ENCODE measurements at places on chromosomes 5 and 9. TPM values are rescaled to one million over a fixed set of nuclear protein-coding genes. Genes with fewer than 3 reads are reported as not detected.
A peak's percentile ranks its signal among the peaks of the same experiment; 100 is the strongest.

DNA sequence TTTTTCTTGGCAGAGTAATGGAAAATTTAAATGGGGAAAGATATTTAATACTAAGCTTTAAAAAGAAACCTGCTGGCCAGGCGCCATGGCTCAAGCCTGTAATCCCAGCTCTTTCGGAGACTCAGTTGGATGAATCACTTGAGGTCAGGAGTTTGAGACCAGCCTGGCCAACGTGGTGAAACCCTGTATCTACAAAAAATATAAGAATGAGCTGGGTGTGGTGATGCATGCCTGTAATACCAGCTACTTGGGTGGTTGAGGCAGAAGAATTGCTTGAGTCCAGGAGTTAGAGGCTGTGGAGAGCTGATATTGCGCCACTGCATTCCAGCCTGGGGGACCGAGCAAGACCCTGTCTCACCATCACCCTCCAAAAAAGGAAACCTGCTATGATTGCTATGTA is 32.8 kb downstream of the TUT7 start:
- DNase-seq: no peak
- peaks cover 6% of the 10 kb centered on the region for H3K36me3 ChIP-seq
- no peak overlapping the region for H3K4me3 ChIP-seq
- no peaks in the 10 kb centered on the region for H3K27me3 ChIP-seq

GRCh38 chr9:88974641-88975040 is 16.6 kb upstream of the S1PR3 start:
- no peak overlapping the region for H3K27ac ChIP-seq
- no peak for DNase-seq
- no peak overlapping the region for H3K4me3 ChIP-seq
- no peaks in the 10 kb centered on the region for H3K36me3 ChIP-seq
- H3K4me1 ChIP-seq: peaks cover 9% of the 10 kb centered on the region

DNA sequence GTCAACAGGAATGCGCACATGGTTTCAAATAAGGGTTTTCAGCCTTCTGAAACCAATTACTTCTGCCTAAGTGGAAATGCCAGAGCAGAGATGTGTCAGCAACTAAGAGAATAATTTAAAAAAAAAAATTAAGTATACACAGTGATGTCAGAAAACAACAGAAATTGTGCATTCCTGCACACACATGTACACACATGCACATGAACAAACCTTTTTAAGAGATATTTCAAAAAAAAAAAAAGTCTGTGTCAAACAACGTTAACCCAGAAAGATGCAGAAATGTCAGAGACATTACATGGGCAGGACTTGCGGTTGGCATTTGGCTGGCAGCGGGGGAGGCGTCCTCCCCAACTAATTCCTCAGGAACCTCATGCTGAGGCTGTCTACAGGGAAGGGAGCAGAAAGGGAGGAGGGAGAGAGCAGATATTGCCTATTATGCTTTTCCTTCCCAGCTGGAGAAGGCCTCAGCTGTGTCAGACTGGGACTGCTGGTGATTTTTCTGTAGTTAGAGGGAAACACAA is 536.9 kb upstream of the WWC1 start:
- H3K36me3 ChIP-seq: no peaks in the 10 kb centered on the region
- no peaks in the 10 kb centered on the region for H3K27me3 ChIP-seq
- H3K27ac ChIP-seq: no peak overlapping the region
- no peak overlapping the region for H3K4me3 ChIP-seq

DNA sequence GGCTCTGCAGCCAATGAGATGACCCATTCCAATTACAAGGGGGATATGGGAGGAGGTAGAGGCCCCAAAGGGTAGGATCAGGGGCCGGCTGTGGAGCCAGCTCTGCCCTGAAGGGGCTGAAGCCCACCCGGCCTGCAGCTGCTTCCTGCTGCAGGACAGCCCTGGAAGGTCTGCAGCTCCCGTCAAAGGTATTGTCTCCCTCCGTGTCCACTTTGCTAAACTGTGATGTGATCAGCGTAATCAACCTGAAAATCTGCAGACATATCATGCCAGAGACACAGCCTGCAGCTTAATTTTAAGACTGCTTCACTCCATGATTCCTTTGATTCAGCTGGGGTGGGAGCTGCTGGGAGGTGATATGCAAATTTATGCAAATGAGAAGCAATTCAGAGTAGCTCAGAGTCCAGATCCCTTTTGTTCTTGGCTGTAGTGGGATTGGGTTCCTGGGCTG is 90.7 kb downstream of the GADD45G start:
- DNase-seq: no peak
- H3K27me3 ChIP-seq: no peaks in the 10 kb centered on the region
- no peaks in the 10 kb centered on the region for H3K36me3 ChIP-seq
- H3K4me1 ChIP-seq: peaks cover 26% of the 10 kb centered on the region

DNA sequence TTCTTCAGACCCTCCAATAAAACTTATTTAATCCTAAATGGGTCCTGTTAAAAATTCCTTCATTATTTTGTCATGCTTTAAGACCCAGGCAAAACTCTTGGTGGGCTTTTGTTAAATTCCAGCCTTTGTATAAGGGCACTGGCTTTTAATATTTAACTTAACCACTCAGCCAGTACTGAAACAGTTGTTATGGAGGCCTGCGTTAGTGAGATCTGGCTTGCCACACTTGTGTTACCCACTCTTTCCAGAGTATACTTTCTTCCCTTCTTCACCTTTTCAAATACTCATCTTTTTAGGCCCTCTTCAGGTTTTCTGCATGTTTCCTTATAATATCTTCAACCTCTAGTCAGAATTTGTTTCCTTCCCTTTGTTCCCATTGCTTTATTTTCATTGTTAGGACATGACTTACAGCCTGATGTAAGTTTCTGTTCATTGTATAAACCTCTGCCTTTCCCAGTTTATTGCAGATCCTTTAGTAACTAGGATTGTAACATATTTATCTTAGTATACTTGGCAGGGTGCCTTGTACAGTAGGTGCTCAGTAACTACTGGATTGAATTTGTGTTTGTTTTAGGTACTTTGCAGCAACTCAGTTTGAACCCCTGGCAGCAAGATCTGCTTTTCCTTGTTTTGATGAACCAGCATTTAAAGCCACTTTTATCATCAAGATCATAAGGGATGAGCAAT is 48.8 kb downstream of the LNPEP start:
- H3K4me3 ChIP-seq: no peak overlapping the region
- peaks cover 30% of the 10 kb centered on the region for H3K36me3 ChIP-seq
- peak overlapping the region; percentile 18 for H3K27ac ChIP-seq
- no peaks in the 10 kb centered on the region for H3K27me3 ChIP-seq

DNA sequence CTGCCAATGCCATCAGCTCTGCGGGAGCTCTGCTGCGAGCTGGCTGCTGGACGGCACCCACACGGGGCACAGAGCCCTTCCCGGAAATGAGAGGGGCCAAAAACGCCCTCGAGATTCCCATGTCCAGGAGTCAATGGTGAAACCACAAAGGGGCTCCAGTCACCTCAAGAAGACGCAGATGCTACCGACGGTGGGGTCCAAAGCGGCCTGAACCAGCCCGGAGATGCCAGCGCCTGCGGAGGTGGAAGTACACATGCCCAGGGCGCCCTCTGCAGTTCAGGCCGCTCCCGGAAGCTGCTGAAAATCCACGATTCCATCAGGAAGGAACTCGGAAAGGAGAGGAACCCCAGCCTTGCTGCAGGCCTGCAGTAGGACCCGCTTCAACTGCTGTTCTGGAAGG is 82.4 kb upstream of the SELENOP start:
- no peaks in the 10 kb centered on the region for H3K27me3 ChIP-seq
- no peaks in the 10 kb centered on the region for H3K36me3 ChIP-seq
- H3K27ac ChIP-seq: no peak overlapping the region
- DNase-seq: no peak
- no peaks in the 10 kb centered on the region for H3K4me1 ChIP-seq

DNA sequence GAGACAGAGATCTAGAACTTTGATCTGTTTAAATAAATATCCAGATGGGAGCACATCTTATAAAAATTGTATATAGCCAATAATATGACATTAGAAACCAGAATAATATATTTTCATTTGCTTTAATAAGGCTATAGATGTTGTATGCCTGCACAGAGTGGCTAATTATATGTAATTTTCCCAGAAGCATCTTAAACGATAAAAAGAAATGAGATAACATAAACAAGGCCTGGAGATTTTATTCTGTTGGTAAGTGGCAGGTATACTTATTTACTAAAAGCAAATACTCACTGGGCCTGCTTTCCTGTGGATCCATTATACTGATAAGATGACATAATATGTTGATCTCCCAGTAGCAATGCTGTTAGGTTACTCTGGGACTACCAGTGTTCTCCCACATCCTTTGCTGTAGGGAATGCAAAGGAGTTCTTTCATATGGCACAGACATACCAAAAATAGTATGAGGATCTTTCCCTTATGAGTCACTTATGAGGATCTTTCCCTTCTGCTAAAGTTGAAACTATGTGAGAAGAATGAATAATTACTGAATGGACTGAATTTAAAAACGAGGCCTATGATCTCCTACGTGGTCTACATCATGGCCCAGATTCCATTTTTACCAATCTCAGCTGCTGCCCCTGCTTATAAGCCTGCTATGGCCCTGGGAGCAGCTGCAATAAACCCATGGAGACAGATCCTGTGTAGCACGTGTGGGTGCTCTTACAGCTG is 112.1 kb downstream of the NUDT12 start:
- H3K27ac ChIP-seq: no peak overlapping the region
- DNase-seq: no peak
- no peaks in the 10 kb centered on the region for H3K4me1 ChIP-seq

DNA sequence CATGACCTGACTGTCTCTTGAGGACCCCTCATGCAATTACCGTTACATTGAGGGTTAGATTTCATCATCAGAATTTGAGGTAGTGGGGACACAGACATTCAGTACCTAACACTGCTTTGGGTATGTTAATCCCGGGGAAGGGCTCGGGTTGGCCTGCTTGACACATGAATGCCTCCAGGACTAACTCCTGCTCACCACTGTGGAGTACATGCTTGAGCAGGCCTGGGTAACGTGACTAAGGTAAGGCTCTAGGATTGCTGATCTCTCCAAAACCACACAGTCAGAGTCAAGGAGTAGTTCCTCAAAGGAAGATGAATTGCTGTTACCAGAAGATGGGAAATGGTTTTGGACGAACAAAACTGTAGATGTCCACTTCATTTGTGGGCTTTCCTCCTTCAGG is 376.3 kb upstream of the ZNF462 start:
- H3K4me1 ChIP-seq: no peaks in the 10 kb centered on the region
- H3K4me3 ChIP-seq: no peak overlapping the region
- H3K27ac ChIP-seq: no peak overlapping the region
- no peaks in the 10 kb centered on the region for H3K36me3 ChIP-seq
- no peak for DNase-seq

SLC34A3 gene
- total RNA-seq: 0.14 TPM

PCDHGB1 gene
- not detected for total RNA-seq
